ENCODE measurements at places on chromosomes 5 and 9. TPM values are rescaled to one million over a fixed set of nuclear protein-coding genes. Genes with fewer than 3 reads are reported as not detected.

Gene MED10
- total RNA-seq = 26.3 TPM

Gene INSL4
- not detected for total RNA-seq

Gene SCGB3A1
- not detected for total RNA-seq

Gene IER5L
- total RNA-seq = 3.8 TPM

Gene CDK9
- total RNA-seq = 46.4 TPM

GRCh38 chr5:135547590-135548254, 12.0 kb upstream of the NEUROG1 start:
- DNase-seq = no peak

GRCh38 chr9:69900406-69900805, 79.8 kb downstream of the CFAP95 start:
- no peak for DNase-seq

GRCh38 chr9:98600631-98601030, 108.1 kb downstream of the GABBR2 start:
- DNase-seq = no peak

GRCh38 chr9:88949425-88949824, 41.8 kb upstream of the S1PR3 start:
- DNase-seq = peak; percentile 50

DNA sequence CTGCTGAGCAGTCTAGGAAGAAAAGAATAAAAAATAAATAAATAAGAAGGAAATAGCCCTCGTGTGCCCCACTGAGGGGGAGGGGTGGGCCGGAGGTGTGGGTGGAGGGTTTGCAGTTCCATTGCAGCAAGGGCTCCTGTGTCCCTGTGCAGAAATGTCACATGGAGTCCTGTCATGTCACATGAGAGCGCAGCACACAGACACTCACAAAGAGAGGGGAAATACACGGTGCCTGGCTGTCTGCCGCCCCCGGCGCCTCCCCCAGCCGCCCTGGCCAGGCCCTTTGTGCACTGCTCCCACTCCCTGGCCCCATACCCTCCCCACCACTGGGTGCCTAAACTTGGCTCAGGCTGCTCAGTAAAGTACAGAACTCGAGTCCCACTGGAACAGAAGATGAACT, 55.6 kb upstream of the SPTLC1 start:
- DNase-seq = peak; percentile 25

GRCh38 chr5:1557114-1557873, 33.5 kb upstream of the LPCAT1 start:
- DNase-seq = no peak

GRCh38 chr5:175876107-175876506, 4.7 kb downstream of the CPLX2 start:
- no peak for DNase-seq

DNA sequence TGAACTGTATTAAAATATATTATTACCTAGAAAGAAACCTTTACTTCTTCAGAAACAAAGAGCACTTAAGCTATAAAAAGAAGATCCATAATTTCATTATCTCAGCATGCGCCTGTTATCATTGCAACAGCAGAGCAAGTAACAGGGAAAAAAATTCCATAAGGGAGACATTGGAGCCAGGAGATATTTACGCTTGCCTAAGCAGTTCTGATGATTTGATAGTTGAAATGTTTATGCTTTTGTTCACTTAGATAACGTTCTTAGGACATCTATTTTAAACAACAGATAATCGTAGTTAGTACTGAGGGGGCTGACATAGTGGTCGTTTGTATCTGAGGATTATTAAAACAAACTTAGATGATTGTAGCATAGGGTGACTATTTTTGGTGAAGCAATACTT, 252.5 kb downstream of the NNT start:
- DNase-seq = no peak

GRCh38 chr9:113355040-113355596, 5.8 kb downstream of the BSPRY start:
- no peak for DNase-seq

GRCh38 chr5:171137768-171138525, 171.1 kb upstream of the TLX3 start:
- no peak for DNase-seq

Measured in left ventricle myocardium inferior (tissue), 1 donor.